ENCODE measurements at places on chromosomes 1 and 21.

DNA sequence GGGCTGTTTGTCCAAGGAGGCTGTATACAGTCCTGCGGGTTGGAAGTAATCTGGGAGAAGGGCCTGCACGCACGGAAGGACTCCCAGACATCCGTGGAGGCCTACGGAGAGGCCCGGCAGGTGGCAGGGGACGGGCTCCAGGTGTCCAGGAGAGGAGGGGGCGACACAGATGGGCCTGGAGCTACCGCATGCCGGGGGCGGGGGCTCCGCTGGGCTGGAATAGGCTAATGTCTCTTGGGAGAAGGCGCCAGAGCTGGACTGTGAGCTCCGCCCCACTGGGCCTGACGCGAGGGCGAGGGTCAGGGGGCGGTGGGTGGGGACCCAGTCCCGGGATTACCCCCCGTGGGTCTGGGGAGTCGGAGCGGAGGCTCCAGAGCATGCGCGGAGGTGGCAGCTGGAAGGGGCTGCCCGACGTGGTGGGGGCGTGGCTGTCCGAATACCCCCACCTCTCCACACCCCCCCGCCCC is 659 bp downstream of the AGO1 start:
- peak; percentile 37 for DNase-seq

DNA sequence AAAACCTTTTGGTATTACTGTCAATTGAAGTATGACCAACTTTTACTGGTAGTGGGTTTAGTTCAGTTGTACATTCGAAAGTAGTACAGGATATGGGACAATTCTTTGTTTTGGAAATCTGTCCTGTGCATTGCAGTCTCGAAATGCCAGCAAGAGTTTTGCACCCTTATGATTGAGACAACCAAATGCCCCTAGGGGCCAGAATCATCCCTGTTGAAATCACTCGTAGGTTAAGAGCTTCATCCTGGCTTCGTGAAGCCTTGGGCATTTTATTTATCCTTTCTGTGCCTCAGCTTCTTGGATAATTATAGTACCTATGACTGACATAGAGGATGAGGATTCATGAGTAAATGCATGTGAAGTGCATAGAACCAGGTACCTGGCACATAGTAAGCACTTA is 2.4 kb upstream of the GOLT1A start:
- no peak for DNase-seq

DNA sequence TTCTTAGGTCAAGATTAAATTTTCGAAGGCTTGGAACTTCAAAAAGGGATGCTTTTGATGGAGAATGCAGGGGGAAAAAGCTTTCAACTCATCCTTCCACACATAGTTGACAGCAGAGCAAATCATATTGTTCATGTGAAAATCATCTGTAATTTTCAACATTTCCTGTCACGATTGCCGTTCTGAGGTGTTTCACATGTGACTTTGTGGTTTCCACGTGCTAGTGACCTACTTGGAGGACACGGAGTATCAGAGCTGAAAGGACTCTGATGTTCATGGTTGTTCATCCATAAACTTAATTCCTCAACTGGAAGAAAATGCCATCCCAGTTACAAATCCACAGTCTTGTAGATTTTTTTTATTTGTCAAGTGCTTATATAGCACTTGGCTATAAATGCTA is 79.1 kb downstream of the ZP4 start:
- no peak for DNase-seq

- DNase-seq = no peak
These were observed 144.0 kb downstream of the ROR1 start for GRCh38 chr1:63917571-63918417.

DNA sequence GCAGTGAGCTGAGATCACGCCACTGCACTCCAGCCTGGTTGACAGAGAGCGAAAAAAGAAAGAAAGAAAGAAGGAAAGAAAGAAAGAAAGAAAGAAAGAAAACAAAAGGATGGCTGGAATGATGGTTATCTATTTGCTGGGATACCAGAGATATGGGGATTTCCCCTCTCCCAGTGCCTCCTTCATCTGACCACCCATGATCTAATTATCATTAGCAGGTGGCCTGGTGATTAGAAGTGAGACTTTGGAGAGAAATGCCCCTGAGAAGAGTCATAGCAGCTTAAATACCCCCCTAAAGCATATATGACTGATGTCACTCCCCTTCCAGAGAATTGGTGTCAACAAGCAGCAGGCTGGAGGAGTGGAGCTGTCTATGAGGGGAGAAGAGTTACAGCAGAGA is 1.3 kb upstream of the NPPB start:
- DNase-seq = no peak

- no peak for DNase-seq
These were observed 5.6 kb upstream of the YBX1 start for GRCh38 chr1:42676534-42677087.

DNA sequence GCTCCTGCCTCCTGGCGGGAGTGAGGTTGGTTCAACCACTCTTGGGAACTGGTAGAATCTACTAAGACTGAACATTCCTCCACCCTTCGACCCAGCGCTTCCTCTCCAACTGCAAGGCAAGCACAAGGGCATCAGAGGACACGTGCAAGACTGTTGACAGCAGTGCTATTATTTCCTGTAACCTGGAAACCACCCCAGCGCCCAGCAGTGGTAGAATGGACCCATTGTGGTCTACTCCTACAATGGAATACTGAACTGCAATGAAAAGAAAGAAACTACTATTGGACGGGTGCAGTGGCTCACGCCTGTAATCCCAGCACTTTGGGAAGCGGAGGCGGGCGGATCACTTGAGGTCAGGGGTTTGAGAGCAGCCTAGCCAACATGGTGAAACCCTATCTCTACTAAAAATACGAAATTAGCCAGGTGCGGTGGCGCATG is 33.0 kb upstream of the TARDBP start:
- DNase-seq = no peak

DNA sequence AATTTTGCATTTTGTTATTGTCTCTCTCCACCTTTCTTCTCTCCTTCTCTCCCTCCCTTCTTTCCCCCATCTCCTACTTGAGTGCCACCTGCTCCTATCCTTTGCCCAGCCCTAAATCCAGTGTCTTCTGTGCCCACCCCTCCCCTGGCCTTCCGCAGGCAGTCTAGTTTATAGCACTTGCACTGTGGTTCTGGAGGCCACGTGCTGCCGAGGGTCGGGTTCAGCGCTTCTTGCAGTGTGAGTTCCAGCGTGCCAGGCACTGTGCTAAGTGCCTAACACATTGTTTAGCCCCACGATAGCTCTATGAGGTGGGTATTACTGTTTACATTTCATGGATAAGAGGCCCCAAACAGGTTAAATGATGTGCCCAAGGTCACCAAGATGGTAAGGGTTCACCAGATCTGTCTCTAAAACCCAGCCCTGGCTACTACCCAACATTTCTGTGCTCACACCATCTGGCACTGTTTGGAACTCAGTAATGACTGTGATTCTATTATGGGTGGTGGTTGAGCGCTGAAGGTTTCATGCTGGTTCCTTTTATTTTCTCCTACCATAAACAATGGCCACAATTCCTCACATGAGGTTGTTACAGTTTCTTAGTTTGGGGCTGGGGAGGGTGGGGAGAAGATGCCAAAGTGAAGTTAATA is 14.1 kb upstream of the ATP1A4 start:
- DNase-seq = no peak

DNA sequence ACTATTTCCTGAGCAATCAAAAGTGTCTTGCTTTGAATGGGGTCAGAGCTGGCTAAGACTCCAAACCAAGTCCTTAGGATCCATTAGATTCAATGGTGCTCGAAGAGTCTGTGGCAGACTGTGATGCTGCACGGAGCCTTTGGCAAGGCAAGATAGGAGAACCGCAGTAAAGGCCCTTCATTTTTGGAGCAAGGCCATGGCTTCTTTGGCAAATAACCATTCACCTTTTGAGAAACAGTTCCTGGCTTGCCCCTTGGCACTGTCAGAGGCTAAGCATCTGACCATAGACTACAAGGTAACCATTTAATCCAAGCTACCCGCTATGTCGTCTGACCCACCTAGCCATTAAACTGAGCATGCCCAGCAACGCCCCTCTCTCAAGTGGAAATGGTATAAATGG is 45.2 kb downstream of the EDN2 start:
- DNase-seq = no peak

DNA sequence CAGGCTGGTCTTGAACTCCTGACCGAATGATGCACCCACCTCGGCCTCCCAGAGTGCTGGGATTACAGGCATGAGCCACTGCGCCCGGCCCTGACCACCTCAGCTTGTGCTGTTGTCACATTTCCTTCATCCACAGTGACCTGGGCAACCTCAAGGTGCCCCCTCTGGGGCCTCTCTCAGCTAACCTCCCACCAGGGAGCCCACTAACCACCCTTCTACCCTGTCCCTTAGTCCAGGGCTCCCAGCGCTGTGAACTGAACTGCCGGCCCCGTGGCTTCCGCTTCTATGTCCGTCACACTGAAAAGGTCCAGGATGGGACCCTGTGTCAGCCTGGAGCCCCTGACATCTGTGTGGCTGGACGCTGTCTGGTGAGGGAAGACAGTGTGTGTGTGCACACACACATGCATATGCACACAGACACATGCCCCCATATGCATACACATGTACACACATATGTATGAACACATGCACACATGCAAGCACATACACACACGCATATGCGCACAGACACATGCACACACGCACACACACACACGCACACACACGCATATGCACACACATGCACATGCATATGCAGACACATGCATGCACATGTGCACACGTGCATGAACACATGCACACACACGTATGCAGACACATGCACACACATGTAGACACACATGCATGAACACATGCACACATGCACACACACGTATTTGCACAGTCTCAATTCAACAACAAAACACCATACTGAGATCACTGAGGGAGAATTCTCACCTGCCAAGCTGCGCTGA is 6.2 kb downstream of the ADAMTSL4 start:
- no peak for DNase-seq

DNA sequence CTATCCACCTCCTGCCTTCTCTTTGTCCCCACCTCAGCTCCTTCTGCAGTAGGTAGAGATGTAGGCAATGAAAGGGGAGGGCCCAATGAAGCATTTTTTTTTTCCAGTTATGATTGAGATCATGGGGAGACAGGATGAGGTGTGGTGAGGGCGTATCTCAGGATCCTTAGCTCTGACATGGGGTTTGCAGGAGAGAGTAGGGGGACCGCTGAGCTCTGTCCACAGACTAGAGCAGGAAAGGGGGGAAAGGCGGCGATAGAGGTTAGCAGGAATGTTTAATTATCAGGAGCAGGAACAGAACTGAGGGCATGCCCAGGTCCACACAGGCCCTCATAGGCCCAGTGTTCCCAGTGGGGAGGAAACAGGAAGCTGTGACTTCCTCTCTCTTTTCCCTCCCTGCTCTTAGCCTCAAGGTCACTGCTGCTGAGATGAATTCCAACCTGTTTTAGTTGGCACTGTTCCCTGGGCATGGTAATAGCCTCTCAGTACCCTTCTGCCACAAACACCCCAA is 901 bp upstream of the RXFP4 start:
- DNase-seq = no peak

- DNase-seq = no peak
These were observed 36.4 kb downstream of the VPS26C start for GRCh38 chr21:37230632-37231248.

- DNase-seq = no peak
These were observed 530.5 kb downstream of the KIF26B start for GRCh38 chr1:245685111-245685810.

GRCh38 chr1:29017235-29017634 is 102.9 kb downstream of the EPB41 start:
- no peak for DNase-seq

GRCh38 chr1:66778266-66778665 is 22.8 kb downstream of the INSL5 start:
- DNase-seq = no peak

GRCh38 chr21:20023193-20023592 is 975.0 kb upstream of the NCAM2 start:
- DNase-seq = no peak

- no peak for DNase-seq
These were observed 103.9 kb downstream of the COLGALT2 start for GRCh38 chr1:183933528-183934179.

- peak; percentile 39 for DNase-seq
These were observed 38.1 kb downstream of the TNFRSF9 start for GRCh38 chr1:7902478-7903085.

DNA sequence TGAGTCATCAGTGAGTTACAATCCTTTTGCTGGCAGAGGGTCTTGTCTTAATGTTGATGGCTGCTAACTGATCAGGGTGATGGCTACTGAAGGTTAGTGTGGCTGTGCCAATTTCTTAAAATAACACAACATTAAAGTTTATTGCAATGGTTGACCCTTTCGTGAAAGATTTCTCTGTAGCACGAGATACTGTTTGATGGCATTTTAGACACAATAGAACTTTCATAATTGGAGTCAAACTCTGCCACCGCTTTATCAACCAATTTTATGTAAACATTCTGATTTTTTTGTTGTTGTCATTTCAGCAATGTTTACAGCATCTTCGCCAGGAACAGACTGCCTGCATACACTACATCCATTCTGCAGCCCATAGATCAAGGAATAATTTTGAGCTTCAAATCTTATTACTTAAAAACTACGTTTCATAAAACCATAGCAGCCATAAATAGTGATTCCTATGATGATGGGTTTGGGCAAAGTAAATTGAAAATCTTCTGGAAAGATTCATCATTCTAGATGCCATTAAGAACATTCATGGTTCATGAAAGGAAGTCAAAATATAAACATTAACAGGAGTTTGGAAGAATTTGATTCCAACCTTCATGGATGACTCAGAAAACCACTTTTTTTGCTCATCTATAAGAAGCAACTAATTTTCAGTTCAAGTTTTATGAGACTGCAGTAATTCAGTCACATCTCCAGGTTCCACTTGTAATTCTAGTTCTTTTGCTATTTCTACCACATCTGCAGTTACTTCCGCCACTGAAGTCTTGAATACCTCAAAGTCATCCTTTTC is 85.9 kb downstream of the TYW3 start:
- DNase-seq = no peak

DNA sequence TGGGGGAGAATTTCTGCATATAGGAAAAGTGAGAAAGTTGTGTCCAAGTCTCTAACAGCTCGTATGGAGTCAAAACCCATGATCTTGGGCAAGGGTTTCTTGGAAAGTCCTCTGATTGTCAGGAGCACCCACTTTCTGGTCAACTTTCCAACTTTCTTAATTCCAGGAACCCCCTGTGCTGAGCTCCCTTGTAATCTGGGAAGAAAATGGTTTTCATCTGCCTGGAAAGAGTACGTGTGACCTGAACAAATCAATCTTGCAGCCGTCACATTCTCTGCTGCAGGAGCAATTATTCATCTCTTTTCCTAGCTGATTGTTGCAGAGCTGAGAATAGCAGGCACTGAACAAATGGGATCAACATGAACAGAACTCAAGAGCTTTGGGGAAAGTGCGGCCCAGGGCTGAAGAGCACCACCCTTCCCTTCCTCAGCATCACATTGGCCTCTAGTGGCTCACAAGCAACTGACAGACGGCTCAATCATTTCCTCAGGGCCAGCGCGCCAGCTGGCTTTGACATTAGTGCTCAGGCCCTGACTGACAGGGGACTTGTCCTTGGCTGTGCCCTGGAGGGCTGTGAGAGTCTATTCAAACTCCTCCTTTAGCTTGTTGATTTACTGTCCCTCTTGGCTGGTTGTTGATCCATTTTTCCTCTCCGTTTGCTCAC is 295.2 kb downstream of the HLX start:
- DNase-seq = no peak

- DNase-seq = no peak
These were observed 3.9 kb downstream of the EFCAB14 start for GRCh38 chr1:46714976-46715375.
